ENCODE measurements at places on chromosomes 1 and 21.

- DNase-seq: no peak
Measured at GRCh38 chr1:2894381-2895041, 93.0 kb upstream of the TTC34 start.

DNA sequence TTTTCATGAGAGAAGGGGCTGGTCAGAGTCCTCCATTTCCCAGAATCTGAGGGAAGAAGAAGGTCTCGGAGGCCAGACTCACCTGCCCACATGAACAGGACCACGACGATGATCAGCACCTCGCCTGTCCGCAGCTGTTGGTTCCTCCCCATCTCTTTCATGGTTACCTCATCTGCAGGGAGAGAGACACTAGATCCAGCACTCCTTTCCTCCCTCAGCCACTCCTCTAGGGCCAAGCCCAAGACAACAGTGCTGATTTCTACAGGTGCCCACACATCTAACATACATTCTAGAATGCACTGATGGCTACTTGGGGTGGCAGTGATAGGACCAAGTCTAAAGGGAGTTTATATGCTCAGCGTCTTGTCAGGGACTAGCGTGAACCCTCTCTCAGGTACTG lies 3.0 kb downstream of the FNDC5 start:
- no peak for DNase-seq

DNA sequence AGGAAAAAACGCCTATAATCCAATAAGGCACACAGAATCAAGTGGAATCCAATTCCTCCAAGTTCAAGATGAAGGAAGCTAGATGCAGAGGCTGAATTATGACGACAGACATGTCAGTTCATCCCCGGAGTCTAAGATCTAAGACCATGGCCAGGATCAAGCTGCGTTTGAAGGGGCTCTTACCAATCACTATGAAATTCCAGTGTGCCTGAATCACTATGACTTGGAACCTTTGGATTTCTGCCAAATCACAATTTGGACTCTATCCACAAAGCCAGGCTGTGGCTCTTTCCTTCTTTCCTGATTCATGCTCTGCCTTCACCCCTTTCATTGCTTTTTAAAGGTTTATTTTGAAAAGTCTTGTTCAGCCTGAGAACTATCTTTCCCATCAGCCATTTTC lies 17.1 kb downstream of the OLIG2 start:
- DNase-seq: no peak

DNA sequence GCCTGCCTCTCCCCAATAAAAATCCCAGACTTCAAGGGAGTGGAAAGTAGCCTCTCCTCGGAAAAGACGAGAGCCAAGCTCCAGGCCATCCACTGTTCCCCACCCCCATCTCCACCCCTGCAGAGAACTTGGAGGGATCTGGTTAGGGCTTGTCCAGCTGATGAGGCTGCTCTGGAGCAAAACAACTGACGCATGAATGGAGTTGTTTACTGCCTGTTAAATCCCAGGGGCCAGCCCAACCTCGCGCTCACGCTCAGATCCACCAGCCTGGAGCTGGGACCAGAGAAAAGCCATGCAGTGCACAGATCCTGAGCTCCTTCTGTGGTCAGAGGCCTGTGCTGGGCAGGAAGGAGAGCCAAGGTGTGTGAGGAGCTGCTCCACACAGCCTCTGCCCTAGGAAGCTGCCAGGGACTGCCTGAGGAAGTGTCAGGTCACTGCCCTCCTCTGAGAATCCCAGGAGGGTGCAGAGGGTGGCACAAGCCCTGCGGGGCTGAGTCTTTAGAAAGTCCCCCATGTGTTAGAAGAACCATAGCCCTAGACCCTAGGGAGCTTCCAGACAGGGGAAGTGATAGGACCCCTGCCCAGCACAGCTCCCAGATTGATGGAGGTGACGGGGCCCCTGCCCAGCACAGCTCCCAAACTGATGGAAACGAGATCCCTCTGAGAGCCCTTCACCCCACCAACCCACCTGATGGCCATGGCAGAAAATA lies 109.0 kb upstream of the IPO9 start:
- no peak for DNase-seq

DNA sequence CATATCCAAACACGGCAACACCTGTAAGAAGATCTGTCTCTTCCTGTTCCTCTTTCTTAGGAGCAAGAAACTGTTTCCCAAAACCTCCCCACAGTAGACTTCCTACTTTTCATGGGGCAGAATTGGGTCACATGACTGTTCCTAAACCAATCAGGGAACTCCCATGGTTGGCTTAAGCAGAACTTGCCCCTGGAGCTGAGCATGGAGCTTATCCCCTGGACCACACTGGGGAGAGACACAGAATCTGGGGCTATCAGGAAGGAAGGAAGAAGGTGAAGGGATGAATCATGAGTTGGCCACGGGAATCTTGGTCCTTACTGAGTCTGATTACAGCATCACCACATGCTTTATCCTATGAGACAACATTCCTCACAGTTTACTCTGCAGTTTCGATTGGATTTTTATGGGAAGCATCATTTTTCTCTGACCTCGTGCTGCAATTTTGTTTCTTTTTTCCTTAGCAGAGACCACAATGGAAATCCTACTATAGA lies 81.8 kb downstream of the CDC7 start:
- DNase-seq: no peak

- no peak for DNase-seq
Measured at GRCh38 chr1:2134266-2134620, 60.3 kb downstream of the FAAP20 start.

- DNase-seq: no peak
Measured at GRCh38 chr1:178263341-178263740, 169.4 kb downstream of the RASAL2 start.
